ENCODE measurements at places on chromosomes 13 and 19. TPM values are rescaled to one million over a fixed set of nuclear protein-coding genes. Genes with fewer than 3 reads are reported as not detected.

The POU2F2 gene
- 0.18 TPM for total RNA-seq

The ZIK1 gene
- total RNA-seq: 3.0 TPM

The CCDC8 gene
- total RNA-seq: 0.53 TPM

The PLIN3 gene
- 142 TPM for total RNA-seq

The NLRP9 gene
- total RNA-seq: not detected

The MRPL4 gene
- 77.6 TPM for total RNA-seq

The MRPS12 gene
- 47.5 TPM for total RNA-seq

- no peak for DNase-seq
These were observed 215.3 kb downstream of the ZIC5 start for GRCh38 chr13:99756281-99756680.

DNA sequence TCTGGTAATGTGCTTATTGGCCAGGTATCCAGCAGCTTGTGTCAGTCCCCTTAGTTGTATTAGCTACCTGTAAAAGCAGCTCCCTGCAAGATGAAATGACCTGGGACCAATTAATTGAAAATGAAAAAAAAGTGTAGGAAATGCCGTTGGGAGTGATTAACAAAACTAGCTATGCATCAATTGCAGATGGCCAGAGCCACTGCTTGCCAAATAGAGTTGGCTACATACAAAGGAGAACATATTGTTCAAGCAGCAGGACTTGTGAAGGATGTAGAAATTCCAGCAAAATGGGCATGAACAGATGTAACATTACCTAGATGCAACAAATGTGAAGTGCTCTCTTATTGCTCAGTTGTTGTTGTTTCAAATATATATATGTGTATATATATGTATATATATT, 300.5 kb downstream of the PCDH17 start:
- no peak for DNase-seq

DNA sequence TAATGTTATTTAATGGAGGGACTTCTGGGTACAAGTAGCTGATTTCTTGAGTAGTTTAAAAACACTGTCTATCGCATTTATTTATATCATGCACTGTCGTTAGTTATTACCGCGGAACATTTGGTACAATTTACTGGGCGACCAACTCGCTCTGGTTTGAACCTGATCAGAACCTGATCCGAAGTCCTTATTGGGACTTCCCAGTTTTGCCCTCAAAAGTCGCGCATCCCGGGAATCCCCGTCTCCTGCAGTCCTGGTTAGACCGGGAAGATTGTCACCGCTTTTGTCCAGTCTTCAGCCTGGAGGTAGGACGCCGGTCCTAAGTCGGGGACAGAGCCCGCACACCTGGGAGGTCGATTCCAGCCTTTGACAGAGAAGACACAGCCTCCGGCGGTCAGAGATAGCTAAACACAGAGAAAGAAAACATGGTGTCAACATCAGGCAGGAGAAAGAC, 694 bp downstream of the CLN5 start:
- DNase-seq: no peak

DNA sequence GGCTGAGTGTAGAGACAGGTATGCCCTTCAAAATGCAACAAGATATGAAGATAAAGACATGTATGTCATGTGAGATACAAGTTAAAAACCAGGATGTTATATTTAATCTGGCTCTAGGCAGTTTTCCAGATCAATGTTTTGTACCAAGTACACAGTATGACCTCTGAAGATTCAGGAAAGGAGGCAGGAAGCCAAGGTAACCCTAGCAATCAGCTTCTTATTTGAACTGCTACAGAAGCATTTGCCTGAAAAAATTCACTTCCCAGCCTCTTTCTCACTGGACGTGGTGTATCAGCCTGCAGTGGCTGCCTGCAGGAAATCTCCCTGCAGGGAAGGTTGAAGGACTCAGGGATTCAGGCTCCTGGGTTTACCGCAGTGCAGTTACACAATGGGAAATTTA, 24.1 kb downstream of the OLFM4 start:
- no peak for DNase-seq

GRCh38 chr13:73090823-73091187, 32.0 kb downstream of the KLF5 start:
- no peak for DNase-seq

- no peak for DNase-seq
These were observed 66.2 kb upstream of the SOX21 start for GRCh38 chr13:94778585-94778984.

DNA sequence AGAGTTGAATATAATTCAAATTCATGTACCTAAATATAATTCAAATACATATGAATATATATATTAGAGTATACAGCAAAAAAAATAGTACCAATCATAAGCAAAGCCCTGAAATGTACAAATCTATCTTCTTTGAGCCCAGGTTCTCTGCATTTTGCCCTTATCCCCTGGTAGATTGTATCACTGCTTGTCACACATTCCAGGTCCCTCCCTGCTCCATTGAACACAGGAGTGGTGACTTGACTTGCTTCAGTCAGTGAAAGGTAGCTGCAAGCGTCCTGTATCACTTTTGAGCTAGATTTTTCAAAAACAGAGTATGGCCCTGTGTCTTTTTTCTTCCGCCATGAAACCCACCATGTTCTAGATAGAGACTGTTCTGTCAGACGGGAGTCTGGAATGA, 369.4 kb downstream of the LIG4 start:
- DNase-seq: no peak

- DNase-seq: no peak
These were observed 1.2 kb downstream of the EEF1AKMT1 start for GRCh38 chr13:20772401-20773131.

- no peak for DNase-seq
These were observed 18.3 kb upstream of the TEX29 start for GRCh38 chr13:111302045-111302726.

DNA sequence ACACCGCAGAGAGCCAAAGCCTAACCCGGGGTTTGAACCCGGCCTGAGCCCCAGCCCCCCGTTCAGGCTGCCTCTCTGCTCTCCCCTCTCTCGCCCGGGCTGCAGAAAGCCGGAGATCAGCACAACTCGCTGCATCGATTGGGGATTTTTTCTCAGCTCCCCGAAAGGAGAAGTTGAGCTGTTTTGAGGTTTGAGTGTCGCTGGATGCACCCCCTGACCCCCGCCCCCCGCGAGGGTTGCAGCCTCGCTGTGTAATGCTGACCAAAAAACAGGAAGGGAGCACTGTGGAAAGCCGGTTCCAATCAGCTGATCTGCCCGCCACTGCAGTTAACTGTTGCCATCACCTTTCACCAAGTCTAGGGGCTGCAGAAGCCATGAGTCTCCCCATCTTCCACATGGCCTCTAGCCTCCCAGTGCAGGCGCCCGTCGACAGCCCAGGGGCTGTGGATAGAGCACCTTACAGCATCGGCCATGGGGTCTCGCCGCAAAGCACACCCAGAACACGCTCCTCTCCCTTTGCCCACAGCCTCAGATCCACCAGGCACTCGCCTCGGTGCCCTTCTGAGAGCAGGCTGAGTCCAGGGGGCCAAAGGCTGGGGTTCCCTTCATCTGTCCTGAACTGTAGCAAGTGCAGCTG, 34.5 kb downstream of the MYO9B start:
- peak; percentile 33 for DNase-seq
